Kidney tubule cell (primary cell): ENCODE measurements at places on chromosomes 6 and 20.
A peak's percentile ranks its signal among the peaks of the same experiment; 100 is the strongest.

GRCh38 chr6:43950051-43950605 lies 177.1 kb downstream of the MRPL14 start:
- no peak for DNase-seq

DNA sequence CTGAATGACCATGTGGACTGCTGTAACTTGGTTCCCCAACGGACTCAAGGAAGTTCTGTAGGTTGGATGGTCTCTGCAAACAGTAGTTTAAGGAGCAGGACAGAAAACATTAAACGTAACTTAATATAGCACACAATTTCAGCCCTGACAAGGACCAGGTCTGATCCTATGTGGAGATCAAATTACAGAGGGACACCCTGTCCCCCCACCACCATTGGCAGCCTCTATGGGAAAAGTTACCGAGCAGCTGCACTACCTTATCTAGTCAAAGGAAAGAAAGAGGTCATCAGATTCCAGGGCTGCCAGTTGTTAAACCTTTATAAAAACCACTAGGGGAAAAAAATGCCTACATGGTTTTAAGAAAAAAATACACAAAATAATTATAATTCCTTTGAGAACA lies 191.5 kb upstream of the RSPO3 start:
- DNase-seq = no peak

GRCh38 chr6:1625794-1626435 lies 16.2 kb downstream of the FOXC1 start:
- DNase-seq = peak; percentile 3

- peak; percentile 79 for DNase-seq
Measured at GRCh38 chr6:51049983-51050877, 231.6 kb downstream of the TFAP2B start.

DNA sequence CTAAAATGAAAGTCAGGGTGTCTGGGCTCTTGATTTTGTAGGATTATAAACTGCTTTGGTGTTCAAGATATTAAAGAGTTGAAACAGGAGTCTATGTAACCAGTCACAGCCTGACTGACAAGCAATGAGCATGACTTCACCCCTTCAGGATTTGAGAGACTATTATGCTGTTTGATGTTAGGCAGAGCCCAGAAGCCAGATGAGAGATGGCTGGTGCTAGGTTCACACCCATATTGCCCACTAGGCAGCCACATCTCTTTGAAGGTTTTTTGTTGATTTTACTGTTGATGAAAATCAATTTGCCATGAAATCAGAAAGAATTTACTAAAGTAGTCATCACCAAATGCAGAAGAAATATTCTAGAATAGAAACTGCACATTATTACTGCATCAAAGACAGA lies 243.6 kb downstream of the KHDRBS2 start:
- DNase-seq = no peak

DNA sequence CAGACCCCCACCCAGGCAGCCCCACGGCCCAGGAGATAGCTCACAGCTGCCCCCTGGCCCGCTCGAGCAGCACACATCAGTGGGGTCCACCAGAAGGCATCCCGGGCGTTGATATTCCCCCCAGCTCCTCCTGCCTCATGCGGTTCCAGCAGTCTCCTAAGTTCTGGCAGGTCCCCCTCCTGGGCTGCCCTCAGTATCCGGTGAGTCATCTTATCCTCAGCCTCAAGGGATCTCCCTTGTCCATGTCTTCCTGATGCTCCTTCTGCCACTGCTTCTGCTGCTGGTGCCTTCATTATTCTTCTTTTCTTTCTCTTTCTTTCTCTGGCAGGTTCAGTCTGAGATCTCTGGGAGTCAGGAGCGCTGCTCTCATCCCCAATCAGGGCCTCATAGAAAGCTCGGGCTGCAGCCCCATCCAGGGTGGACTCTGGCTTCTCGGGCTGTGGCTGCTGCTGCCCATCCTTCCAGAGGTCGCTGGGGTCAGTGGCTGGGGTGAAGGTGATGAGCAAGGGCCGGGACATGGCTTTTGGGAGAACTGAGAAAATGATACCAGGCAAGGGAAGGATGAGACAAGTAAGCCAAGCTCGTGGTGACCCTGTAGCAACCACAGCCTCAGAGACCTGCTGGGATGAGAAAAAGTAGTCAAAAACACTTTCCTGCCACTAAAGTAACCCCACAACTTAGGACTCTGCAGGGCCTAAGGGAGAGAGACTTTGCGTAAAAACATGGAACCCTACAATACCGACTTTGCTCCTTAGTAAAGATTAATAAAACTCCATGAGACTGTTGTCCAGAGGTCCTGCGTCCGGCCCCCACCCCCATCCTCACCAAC lies 622 bp downstream of the GPANK1 start:
- DNase-seq = peak; percentile 82

- no peak for DNase-seq
Measured at GRCh38 chr20:25484224-25484846, 76.9 kb downstream of the GINS1 start.
